ENCODE measurements at places on chromosomes 1 and 21. TPM values are rescaled to one million over a fixed set of nuclear protein-coding genes. Genes with fewer than 3 reads are reported as not detected.

DNA sequence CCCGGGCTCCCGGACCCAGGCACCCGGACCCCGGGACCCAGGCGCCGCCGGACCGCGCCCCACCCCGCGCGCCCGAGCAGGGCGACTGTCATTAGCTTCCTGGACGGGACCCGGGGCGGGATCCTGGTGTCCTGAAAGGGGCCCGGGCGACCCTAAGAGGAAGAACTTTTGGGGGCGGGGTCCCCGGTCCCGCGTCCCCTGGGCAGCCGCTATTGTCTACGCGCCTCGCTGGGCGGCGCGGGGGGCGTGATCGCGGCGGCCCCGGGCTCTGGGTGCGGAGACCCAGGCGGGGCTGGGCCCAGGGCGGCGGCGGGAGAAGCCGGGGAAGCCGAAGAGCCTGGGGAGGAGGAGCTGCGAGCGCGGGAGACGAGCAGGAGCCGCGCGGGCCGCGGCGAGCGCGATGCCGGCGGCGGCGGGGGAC, 465 bp downstream of the HUNK start:
- DNase-seq = no peak

- peak; percentile 6 for DNase-seq
These were observed 88.6 kb upstream of the PKN2 start for GRCh38 chr1:88595355-88596002.

- no peak for DNase-seq
These were observed 53.6 kb downstream of the UBE2T start for GRCh38 chr1:202288177-202288576.

GRCh38 chr1:28127617-28128257, 39.3 kb upstream of the EYA3 start:
- no peak for DNase-seq

GRCh38 chr1:196502437-196502836, 105.8 kb downstream of the KCNT2 start:
- DNase-seq = no peak

DNA sequence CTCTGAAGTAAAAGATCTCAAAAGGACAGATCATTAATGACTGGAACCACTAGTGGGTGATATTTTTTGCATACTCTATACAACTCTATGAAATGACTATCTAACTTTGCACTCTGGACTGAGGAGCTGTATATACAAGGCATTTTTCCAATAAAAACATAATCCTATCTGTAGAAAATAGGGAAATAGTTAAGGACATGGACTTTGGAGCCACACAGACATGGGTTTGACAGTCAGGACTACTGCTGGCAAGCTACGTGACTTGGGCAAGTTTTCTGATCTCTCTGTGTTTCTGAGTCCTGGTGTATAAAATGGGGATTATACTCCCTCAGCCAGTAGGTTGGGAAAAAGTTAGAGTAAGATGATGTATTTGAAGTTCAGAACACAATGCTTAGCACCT, 20.9 kb upstream of the HSD3B2 start:
- no peak for DNase-seq

DNA sequence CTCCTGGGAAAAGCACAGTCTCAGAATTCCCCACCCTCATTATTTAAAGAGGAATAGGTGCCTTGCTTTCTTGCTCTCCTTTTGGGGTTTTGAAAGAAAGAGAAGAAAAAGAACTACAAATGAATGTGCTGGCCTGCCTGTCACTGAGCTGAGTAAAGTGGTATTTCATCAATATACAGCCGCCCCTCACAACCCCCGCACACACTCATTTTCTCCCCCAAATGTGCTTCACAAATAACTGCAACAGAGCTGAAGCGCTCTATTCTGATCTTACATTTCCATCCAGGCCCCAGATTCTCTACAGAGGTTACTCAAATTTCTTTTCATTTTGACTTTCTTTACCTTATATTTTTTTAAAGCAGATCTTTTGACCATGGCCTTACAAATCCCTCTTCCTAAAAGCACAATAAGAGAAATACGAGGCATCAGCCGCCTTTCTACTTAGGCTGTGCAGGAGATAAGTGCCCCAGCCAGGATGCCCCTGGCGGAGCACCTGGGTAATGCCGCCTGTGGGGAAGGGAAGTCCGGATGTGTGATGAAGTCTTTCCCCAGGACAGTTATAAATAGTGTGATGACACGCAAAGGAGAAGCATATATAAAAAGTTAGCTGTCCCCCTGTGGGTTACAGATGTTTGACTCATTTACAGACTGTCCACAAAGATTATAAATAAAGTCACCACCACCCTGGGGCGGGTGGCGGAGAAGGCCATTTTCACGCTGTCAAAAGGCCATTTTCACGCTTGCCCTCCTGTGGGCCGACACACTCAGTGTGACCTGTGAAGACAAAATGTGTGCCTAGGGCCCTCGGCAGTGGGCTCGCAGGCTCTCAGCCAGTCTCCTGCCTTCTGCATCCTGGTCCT, 6.5 kb downstream of the KCNN3 start:
- DNase-seq = no peak

DNA sequence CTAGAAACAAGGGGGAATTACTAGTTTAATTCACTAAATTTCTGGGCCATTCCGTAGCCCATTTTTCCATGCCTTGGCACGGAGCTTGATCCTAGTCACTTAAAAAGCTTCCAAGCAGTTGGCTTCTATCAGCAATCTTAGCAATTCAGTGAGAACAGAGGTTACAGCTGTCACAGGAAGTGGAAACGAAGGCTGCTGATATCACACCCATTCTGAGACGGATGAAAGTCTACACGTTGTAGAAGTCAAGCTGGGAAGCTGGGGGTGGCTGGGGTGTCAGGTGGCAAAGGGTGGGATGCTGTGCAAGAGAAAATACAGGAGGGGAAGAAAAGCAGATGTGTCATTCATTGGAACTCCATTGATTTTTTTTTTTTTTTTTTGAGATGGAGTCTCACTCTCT, 11.8 kb upstream of the STMN1 start:
- DNase-seq = no peak

The SEMA6C gene
- total RNA-seq = 2.2 TPM

The ARTN gene
- total RNA-seq = 14.1 TPM

The LAMC1 gene
- total RNA-seq = 122 TPM

The AGMAT gene
- total RNA-seq = 3.8 TPM

The KCNQ4 gene
- total RNA-seq = 1.0 TPM

The CLCNKB gene
- not detected for total RNA-seq

The MDM4 gene
- 6.1 TPM for total RNA-seq

The LENEP gene
- not detected for total RNA-seq

The IGFN1 gene
- 0.86 TPM for total RNA-seq

Data from epithelial cell of proximal tubule (primary cell).